ENCODE measurements at places on chromosomes 16 and 17. TPM values are rescaled to one million over a fixed set of nuclear protein-coding genes. Genes with fewer than 3 reads are reported as not detected.

DNA sequence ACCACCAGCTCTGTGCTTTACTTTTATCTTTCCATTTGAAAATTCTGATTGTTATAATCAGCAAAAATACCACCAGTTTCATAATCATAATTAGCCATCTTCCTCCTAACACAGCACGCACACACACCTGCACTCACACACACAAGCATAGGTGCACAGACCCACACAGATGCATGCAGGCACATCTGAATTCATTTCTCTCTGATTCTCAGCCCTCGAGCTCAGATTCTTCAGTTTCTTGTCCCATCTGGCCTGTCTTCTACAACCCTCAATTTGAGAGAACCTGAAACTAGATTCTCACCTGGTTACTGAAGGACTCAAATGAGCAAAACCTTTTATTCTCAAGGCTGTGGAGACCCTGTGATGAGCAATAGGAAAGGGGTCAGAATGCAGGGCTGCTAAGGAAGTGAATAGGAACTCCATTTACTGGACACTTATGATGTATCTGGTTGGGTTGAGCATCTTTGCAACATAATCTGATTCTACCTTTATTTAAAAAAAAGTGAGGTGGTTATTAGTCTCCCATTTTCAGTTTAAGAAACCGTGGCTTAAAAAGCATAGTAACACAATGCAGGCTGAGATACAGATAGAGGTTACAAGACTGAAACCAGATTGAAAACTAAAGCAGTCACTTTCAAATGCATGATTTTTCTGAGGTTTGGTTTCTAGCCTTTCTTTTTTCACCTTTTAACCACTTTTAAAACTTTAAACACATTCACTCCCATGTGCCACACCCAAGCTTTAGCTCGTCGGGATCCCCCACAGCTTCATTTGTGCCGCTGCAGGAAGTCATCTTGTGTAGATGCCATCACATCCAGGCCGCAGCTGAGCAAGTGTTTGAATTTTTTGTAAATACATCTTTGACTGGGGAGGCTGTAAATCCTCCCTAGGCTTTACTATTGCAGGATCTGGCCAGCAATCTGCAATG is 9.4 kb downstream of the KRT33A start:
- no peak for DNase-seq

GRCh38 chr16:12479751-12480150 is 323.9 kb downstream of the CPPED1 start:
- DNase-seq, result no peak

DNA sequence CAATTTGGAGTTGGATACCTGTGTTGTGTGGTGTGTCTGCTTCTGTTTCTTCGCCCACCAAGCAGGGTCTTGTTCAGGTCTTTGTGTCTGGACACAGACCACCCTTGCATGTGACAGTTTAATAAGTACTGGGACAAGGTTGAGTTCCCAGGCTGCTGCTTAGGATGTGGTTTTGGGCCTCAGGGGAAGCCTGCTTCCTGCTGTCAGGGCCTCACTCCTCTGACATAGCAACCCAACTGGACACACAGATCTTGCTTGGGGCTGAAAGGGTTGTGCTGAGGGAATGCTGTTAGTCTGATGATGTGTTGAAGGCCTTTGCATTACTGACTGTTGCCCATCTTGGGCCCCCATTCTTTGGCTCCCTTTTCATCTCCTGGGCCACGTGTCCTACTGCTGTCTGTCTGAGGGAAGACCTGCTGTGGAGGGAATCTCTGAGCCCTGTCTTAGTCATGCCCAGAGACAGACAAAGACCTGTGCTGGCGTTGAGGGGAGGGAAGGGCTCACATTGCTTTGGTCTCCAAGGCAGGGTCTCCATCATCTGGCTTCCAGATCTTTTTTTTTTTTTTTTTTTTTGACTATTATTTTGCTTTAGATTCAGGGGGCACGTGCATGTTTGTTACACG is 4.7 kb upstream of the TGFB1I1 start:
- no peak for DNase-seq

DNA sequence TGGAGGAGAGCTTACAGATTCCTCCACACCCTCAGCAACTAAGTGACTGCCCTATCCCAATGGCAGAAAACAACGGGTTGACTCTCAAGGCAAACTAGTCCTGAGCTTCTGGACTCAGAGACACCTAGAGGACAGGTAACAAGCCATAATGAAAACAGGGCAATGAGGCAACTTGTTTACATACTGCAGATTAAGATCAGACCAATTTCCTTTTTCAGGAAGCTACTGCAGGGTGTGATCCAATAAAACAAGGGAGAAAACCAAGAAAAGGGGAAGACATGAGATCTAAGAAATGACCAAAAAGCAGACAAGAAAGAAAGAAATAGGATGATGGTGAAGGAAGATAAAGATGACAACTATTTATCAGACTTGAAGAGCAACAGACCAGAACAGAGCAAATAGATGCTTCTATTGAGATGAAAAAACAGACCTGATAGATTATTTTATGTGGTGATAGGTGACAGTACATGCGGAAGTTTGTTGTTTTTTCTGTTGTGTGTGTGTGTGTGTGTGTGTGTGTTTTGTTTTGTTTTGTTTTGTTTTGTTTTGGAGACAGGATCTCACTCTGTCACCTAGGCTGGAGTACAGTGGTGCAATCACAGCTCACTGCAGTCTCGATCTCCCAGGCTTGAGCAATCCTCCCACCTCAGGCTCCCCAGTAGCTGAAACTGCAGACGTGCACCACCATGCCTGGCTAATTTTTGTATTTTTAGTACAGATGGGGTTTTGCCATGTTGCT is 120.7 kb downstream of the GAS7 start:
- no peak for DNase-seq

- DNase-seq, result no peak
These were observed 652.5 kb downstream of the CDH11 start for GRCh38 chr16:64469351-64469750.

- peak; percentile 84 for DNase-seq
These were observed 9.6 kb downstream of the IL32 start for GRCh38 chr16:3074860-3075522.

GRCh38 chr17:6276711-6277110 is 158.2 kb downstream of the AIPL1 start:
- no peak for DNase-seq

- no peak for DNase-seq
These were observed 33.7 kb upstream of the VPS4A start for GRCh38 chr16:69277413-69277812.

The RNF222 gene
- not detected for total RNA-seq

The GRIN2C gene
- total RNA-seq, result 1.2 TPM

The C17orf67 gene
- 1.1 TPM for total RNA-seq

All from Right ventricle myocardium inferior (tissue), 1 donor.